ENCODE measurements at places on chromosomes 1 and 21.

DNA sequence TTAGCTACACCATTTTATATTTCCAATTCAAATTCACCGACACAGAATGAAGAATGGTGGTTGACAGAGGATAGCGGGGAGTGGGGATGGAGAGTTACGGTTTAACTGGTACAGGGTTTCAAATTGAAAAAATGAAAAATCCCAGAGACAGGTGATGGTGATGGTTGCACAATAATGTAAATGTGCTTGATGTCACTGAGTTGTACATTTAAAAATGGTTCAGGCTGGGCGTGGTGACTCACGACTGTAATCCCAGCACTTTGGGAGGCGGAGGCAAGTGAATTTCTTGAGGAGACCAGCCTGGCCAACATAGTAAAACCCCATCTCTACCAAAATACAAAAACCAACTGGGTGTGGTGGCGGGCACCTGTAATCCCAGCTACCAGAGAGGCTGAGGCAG is 31.2 kb upstream of the SHCBP1L start:
- no peak for DNase-seq

DNA sequence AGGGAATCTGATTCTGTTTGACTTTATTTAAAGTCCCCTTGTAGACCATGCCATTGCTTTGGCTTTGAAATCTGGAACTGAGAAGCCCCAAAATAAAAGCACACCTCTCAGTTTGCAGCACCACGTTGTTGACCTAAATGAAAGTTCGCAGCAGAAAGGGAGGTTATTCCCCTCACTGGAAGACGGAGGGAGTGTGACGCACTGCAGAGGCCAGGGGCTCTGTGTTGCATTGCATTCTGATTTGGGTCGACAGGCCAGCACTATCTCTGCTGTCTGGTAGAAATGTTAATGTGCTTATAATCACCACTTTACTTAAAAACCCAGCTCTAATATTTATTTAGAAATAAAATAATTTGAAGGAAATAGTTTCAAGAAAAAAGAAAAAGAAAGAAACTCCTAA is 675.2 kb upstream of the NR5A2 start:
- DNase-seq = no peak

GRCh38 chr1:14677292-14677971 is 78.9 kb downstream of the KAZN start:
- peak; percentile 24 for DNase-seq

GRCh38 chr1:218548764-218549163 is 203.6 kb downstream of the TGFB2 start:
- DNase-seq = no peak
